ENCODE measurements at places on chromosomes 11 and 22. TPM values are rescaled to one million over a fixed set of nuclear protein-coding genes. Genes with fewer than 3 reads are reported as not detected.

Gene ZBTB16
- not detected for total RNA-seq

Gene NXPE2
- not detected for total RNA-seq

Gene P2RX3
- total RNA-seq, result not detected

Gene CADM1
- 4.1 TPM for total RNA-seq

Gene ST14
- total RNA-seq, result not detected

Gene MRGPRX4
- not detected for total RNA-seq

Gene MAML2
- 8.7 TPM for total RNA-seq

Gene CHRNA10
- 0.71 TPM for total RNA-seq

Gene ARHGAP8
- total RNA-seq, result not detected

Gene PRRG4
- not detected for total RNA-seq

Gene DBX1
- total RNA-seq, result not detected

Gene OR8D1
- not detected for total RNA-seq

Gene FAM180B
- not detected for total RNA-seq

Gene HMOX1
- 6.9 TPM for total RNA-seq

Gene PSMD13
- 217 TPM for total RNA-seq

Gene ALDH3B2
- total RNA-seq, result not detected

Gene GAB4
- total RNA-seq, result not detected

Gene SORL1
- not detected for total RNA-seq

Gene ANO3
- not detected for total RNA-seq

Gene AIFM3
- total RNA-seq, result not detected

Gene ART1
- total RNA-seq, result not detected

Gene TREH
- not detected for total RNA-seq

Gene PRG3
- total RNA-seq, result not detected

Gene EXPH5
- 0.05 TPM for total RNA-seq

Gene SUSD2
- 0.05 TPM for total RNA-seq

Gene NXPE1
- not detected for total RNA-seq

Gene OSM
- not detected for total RNA-seq

Gene SYCE3
- total RNA-seq, result not detected

Gene CCDC73
- not detected for total RNA-seq

Gene EHF
- total RNA-seq, result not detected

Gene VPREB3
- total RNA-seq, result not detected

Gene PLAAT2
- total RNA-seq, result 0.39 TPM

Gene GP1BB
- 0.53 TPM for total RNA-seq

Gene RASGRP2
- 0.08 TPM for total RNA-seq

Gene HOATZ
- total RNA-seq, result not detected

Gene MPPED1
- total RNA-seq, result not detected

Gene LRP5
- 32.2 TPM for total RNA-seq

Gene RFPL1
- total RNA-seq, result not detected

Gene ALX4
- total RNA-seq, result 30.3 TPM

Gene KCNC1
- not detected for total RNA-seq

Gene DDX25
- total RNA-seq, result not detected

Gene FIBIN
- 4.9 TPM for total RNA-seq

Gene XRRA1
- total RNA-seq, result 2.2 TPM

Gene GAS2L1
- total RNA-seq, result 10.4 TPM

Gene NXPE4
- not detected for total RNA-seq

Gene IGSF9B
- total RNA-seq, result not detected

Gene PHF21B
- 1.3 TPM for total RNA-seq

Gene SOX10
- total RNA-seq, result not detected

Gene LRRC10B
- total RNA-seq, result not detected

Gene NPAS4
- total RNA-seq, result 1.3 TPM

Gene TAF10
- total RNA-seq, result 25.2 TPM

Gene OR2AG1
- not detected for total RNA-seq

Gene RIMBP3C
- 0.81 TPM for total RNA-seq

Gene CHADL
- not detected for total RNA-seq

Gene LINC01488
- 0.05 TPM for total RNA-seq

Gene OR10G4
- not detected for total RNA-seq

Gene SVIP
- total RNA-seq, result 14.2 TPM

Gene THY1
- total RNA-seq, result 7.4 TPM

Measured in SJSA1 (cell line).